ENCODE measurements at places on chromosomes 3 and 15.

DNA sequence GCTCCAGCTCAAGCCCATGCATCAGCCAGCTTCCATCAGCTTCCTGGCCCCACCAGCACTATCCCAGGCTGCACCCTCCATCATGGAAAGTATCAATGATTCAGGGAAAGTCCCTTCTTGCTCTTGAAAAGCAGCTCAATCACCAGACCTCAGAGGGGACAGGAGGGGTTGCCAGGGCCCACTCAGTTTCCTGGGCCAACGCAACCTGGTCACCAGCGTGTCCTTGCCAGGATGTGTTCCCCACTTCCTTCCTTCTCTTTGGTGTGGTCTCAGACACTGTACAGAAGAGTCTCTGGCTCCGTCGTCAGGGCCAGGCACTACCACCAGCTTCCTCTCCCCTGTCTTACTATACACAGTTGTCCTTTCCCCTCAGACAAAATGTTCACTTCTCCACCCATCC is 3.0 kb downstream of the HDC start:
- DNase-seq: no peak

DNA sequence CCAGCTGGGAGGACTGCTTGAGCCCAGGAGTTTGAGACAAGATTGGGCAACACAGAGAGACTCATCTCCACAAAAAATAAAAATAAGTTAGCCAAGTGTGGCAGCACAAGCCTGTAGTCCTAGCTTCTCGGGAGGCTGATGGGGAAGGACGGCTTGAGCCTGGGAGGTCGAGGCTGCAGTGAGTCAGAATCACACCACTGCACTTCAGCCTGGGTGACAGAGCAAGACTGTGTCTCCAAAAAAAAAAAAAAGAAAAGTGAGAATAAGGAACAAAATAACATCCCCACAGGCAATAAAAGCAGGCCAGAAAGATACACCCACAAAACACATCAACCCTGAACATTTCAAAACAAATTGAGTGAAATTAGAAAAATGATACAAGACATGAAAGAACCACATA is 48.7 kb upstream of the OCA2 start:
- DNase-seq: no peak

DNA sequence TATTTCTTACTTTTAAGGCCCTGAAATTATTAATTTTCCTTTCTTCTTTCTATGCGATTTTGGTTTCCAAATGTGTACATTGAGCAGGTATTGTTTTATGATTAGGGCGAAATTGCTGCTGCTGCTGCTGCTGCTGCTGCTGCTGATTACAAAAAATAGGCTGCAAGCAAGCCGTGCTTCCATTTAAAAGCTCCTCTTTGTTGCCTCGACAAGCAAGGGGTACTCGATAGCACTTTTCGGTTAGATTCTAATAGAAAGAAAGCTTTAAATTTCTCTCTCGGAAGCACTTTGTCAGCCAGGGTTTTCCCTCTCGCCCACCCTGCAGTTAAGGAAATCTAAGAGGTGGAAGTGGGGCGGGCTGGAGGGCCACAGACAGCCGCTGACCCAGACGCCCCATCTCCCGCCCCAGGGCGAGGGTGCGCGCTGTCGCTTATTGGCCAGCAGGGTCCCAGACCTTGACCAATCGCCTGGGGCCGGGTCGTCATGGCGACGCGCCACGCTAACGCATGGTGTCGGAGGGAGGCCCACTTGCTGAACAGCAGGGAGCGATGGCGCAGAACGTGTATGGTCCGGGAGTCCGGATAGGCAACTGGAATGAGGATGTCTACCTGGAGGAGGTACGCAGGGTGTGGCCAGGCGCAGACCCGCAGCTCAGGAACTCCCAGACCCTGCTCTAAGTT is at the start of gene CFAP161:
Gene CFAP161 (plus strand): TSS at position 489 of the 680 bp plus-strand sequence. CDS start 60 bp downstream, at position 549.
- no peak for DNase-seq

GRCh38 chr3:64199932-64200331 is 25.3 kb downstream of the PRICKLE2 start:
- DNase-seq: no peak

DNA sequence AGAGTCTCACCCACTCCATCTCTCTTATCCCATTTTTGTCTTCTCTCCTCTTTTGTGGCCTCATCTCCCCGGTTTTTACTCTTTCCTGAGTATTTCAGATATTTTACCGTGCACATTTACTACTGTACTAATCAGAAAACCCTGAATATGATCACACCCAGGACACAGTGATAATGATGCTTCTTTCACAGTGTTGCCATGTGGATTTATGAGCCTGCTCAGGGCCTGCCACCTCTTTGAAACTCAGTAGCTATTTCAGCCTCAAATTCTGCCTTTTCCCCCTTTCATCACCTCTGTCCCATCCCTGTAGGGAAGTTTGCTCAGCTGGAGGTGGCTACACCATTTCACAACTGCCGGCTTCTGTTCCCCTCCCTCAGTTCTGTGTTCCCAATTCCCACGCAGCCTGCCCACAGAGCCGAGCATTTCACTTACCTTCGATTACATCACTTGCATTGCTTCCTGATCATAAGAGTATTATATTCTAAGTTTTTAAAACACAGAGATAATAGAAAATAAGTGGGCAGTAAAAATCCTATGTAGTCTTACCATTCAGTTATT is 33.2 kb downstream of the ARNT2 start:
- peak; percentile 36 for DNase-seq

- DNase-seq: no peak
These were observed 293.1 kb downstream of the POLQ start for GRCh38 chr3:121252676-121253075.

DNA sequence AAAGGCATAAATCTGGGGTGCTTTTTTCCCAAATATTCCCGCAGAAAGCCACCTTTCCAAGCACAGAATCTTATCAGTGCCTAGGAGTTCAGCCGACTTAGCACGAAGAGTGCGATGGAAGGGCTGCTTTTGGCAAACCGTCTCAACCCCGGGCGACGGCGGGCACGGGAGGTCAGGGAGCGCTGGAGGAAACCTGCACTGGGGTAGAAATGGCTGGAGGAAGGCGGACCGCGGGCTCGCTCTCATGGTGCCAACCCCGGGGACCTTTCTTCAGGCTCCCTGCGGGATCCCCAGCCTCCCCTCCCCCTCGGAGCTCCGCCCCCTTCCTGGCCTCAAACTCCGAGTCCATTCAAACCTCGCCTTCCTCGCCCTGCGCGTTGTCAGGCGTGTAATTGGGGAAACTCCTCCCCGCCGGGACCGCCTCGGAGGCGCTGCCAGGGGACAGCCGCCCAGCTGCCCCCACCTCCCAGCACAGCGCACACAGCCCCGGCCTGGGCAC is at the start of gene GABRG3:
Gene GABRG3 (plus strand): TSS at position 470 of the 499 bp plus-strand sequence.
- DNase-seq: no peak

DNA sequence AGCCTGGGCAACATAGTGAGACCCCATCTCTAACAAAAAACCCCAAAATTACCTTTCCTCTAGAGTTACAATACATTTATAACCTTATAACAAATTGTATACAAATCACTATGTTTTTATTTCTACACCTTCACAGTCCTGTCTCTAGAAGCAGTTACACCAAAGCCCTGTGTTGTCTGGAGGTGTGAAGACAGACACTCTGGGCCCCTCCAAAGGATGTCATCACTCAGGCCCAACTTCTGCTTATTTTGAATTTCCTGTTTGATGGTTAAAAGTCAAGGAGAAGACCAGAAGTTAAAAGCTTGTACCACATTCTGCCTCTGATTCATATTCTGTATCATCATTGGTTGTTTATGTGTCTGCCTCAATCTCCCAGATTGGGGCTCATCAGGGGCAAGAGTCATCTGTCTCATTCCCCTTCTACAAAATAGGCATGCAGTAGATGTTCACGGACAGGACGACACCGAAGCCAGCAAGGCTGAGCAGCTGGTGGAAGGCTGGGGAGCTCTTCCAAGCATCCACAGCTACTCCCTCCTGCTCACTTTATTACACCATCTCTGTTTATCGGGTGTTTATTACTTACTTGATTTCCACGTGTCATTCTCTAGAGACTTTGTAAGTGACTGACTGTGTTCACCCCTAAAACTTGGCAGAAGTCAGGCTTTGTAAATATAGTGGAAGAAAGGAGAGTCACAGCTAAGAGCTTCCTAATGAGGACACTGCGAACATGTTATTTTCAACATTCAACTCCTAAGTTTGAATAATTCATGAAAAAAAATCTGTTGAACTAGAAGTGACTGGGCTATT is 136.8 kb upstream of the ANKRD28 start:
- DNase-seq: no peak

DNA sequence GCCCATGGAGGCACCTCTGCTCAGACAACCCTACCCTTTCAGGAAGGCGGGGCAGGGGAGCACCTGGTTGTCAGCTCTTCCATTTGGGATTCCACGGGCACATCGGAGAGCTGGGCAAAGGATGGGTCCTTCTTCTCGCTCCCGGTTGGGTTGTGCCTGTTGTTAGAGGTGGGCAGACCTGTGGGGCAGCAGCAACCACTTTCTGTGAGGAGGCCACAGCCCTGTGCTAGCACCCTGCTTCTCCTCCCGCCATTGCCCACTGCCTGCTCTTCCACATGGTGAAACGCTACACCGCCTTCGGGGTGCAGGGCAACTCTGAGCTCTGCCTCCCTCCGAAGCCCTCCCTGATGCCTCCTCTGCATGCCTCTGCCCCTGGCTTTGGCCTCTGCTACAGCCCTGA is 7.0 kb upstream of the HHATL start:
- no peak for DNase-seq

DNA sequence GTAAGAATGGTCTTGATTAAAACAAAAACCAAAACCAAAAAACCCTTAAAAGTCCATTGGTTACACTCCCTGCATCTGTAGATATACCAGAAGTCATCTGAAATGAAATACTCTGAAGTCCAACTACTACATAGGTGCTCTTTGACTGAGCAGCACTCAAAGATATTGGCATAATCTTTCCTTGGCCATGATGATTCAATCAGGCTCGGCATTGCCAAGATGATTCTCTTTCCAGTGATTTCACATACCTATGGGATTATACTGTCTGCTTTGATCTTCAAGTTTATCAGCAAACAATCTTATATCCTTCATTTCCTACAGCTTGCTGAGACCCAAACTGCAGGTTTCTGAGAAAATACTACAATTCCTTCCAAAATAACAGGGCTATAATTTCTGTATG is 35.9 kb upstream of the DIPK2A start:
- DNase-seq: peak; percentile 8

GRCh38 chr15:101498717-101499480 is 9.4 kb upstream of the PCSK6 start:
- DNase-seq: no peak

DNA sequence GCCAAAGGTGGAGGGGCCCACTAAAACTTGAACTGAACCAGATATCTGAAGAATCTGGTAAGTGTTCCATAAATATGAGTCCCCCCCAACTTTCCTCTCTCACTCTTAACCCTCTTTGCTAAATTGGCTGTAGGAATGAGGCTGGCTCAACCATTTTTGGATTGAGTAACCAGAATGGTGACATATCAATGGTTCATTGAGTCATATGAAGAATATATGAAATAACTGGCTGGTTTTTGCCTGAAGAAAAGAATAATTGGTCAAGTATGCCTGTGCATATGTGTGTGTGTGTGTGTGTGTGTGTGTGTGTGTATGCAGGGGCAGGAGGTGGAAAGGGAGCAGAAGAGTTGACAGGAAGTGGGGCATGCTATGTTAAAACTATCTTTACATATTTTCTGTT is 472.9 kb upstream of the THBS1 start:
- DNase-seq: no peak

GRCh38 chr15:77695961-77696582 is 63.4 kb upstream of the LINGO1 start:
- DNase-seq: no peak

GRCh38 chr3:117843356-117843755 is 1133.8 kb downstream of the TUSC7 start:
- DNase-seq: no peak

GRCh38 chr15:66399276-66399675 is 12.6 kb downstream of the MAP2K1 start:
- DNase-seq: no peak

- DNase-seq: peak; percentile 39
These were observed 84.6 kb upstream of the DCBLD2 start for GRCh38 chr3:98986073-98986472.

GRCh38 chr15:25498835-25499234 is 60.0 kb upstream of the UBE3A start:
- no peak for DNase-seq

- no peak for DNase-seq
These were observed 603.7 kb upstream of the NAALADL2 start for GRCh38 chr3:174255454-174255853.

- no peak for DNase-seq
These were observed 8.1 kb downstream of the VGLL3 start for GRCh38 chr3:86982883-86983282.

- peak; percentile 50 for DNase-seq
These were observed 17.2 kb downstream of the CCDC80 start for GRCh38 chr3:112623717-112624116.

DNA sequence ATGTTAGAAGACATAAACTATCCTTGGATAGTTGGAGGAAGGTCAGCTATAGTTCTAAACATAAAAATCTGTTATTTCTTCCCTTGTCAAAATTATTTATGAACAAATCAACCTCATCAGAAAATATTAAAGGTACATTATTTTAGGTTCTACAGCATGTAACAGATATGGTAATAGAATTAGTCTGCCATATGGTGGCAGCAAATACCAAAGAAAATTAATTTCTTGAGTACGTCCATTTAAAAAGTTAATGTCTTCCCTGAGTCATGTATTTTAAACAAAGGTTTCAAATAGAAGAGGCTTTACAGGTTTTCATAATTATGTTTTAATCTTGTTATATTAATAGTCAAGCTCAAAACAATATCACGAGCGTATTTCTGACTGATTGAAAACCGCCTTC is 17.9 kb upstream of the ANKRD28 start:
- peak; percentile 68 for DNase-seq

DNA sequence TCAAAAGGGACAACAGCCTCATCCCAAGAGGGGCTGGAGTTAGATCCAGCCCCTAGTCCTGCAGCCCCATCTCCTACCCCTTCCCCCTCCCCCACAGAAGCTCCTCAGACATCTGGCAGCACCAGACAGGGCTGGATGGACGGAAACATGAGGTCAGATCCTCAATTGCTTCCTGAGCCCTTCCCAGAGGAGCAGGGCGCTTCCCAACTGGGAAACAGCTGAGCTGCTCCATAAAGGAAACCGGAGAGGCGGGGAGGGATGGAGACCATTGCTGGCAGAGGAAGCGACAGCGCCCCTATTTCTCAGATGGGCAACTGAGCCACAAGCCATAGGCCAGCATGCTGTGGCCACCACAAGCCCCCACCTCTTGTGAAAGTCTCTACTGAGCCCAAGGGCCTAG is 18.3 kb upstream of the CYP11A1 start:
- no peak for DNase-seq

GRCh38 chr3:17741621-17742101 is 770 bp downstream of the TBC1D5 start:
- no peak for DNase-seq

GRCh38 chr3:120113128-120114116 is 19.2 kb upstream of the GSK3B start:
- peak; percentile 91 for DNase-seq

DNA sequence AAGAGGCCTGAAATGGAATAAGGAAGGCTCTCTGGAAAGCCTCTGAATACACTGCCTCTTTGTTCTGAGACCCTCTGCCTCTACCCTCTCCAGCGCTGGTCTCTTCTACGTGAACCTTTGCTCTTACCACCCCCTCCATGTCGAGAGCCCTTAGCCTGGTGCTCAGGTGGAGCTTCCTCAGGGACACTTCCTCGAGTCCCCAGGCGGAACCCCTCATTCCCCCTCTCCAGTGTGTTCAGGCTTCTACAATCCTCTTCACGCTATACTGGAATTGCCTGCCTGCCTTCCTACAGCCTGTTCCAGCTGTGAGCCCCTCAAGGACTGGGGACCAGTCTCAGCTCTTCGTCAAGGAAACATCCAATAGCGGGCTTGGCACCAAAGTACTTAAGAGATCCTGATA is 7.4 kb downstream of the STIMATE start:
- DNase-seq: no peak

All from MCF 10A (cell line).